ENCODE measurements at places on chromosomes 6 and 20.

GRCh38 chr6:34207695-34208443, 28.8 kb upstream of the HMGA1 start:
- DNase-seq = no peak

DNA sequence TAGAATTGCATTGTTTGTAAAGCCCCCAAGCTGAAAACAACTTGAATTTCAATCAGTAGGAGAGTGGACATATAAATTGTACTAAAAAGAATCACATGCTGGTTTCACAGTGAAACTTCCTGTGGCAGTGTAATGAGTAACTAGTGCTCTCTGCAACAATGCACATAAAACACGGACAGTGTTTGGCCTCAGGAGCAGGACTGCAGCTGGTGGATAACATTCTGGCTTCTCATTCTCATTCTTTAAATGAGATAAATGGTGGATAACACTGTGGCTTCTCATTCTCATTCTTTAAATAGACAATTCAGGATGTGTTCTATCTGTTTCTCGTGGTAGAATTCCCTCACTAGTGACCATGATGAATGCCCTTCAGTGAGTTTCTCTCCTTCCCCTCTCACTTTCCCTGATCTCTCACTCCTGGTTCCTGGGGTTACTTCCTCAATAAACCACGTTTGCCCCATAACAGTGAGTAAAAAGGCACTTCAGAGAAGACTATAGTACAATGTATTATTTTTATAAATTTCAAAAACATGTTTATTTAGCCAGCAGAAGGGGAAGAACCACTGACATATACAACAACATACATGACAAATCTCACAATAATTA, 59.9 kb downstream of the SLC22A2 start:
- no peak for DNase-seq

DNA sequence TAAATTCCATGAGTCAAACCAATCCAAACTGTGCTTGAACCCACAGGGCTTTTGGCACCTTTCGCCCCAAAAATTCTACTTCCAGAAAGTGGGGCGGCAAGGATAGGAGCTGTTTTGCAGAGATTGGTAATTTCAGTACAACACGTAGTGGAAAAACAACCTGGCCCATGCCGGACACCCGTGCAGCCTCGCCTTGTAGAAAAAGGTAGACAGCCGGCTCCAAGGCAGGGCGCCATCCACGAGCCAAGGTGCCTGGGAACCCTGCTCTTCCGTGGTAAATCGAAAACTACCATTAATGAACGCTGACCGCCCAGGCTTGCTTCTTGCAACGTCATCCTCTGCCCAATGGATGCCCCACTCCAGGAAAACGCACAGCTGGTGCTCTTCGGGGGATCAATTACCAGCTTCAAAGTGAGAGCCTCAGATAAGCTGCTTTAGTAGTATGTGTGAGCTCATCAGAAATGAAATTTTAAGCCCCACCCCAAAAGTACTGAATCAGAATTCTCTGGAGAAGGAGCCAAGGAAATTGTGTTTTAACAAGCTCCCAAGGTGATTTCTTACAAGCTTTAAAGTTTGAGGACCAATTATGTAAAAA, 1.8 kb downstream of the OOEP start:
- no peak for DNase-seq

DNA sequence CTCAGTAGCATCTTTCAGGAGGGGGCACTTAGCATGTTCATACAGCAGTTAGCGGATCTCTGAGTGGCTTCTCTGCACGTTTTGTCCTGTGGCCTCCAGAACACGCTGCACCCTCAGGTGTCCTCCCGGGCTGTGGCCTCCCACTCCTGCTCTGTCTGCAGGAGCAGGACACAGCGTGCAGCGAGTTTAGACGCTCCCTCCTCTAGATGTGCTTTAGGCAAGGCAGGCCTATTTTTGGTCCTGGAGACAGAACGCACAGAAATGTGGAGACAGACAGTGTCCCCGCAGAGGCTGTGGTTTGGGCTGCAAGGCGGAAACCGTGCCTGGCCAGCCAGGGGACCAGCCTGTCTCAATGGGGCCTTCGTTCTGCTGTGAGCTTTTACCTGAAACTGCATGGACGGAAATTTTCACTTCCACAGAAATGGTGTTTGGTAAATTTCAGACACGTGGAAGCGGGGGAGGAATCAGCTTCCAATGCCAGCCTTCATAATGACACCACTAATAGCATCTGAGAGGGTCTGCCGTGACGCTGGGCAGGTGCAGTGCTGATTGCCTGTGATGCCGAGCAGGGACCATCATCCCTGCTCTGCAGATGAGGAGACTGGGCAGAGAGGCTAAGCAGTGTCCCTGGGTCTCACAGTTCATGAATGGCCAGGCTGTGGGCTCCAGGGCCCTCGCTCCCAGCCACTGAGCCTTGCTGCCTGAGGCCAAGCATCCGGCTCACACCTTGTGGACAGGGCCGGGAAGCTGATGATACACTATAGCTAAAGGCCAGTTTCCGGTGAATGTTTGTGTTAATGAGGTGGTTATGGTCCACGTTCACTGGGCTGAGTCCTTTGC, 120.9 kb downstream of the SYCP2 start:
- DNase-seq = no peak

DNA sequence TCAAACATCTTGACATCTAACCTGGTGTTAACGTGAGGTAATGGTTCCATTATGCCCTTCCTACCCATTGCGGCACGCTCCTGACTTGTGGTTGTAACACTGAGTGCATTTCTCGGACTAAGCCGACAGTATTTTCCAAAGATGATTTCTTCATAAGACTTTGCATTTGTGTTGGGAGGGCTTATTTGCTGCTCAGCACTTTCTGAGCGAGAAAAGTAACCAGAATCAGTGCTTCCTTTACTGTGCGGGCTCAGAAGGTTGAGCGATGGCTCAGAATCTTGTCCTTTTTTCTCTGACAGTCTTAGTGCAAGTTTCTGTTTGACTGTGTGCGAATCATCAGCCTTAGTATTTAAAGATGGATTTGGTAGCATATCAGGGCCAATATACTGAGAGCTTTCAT, 171.7 kb downstream of the HIVEP2 start:
- DNase-seq = no peak

GRCh38 chr6:30323806-30324205, 2.9 kb upstream of the TRIM39 start:
- DNase-seq = no peak

GRCh38 chr6:39411465-39411864, 89.0 kb upstream of the KCNK16 start:
- DNase-seq = peak; percentile 48

GRCh38 chr20:60224914-60225313, 266.7 kb downstream of the CDH26 start:
- peak; percentile 16 for DNase-seq

DNA sequence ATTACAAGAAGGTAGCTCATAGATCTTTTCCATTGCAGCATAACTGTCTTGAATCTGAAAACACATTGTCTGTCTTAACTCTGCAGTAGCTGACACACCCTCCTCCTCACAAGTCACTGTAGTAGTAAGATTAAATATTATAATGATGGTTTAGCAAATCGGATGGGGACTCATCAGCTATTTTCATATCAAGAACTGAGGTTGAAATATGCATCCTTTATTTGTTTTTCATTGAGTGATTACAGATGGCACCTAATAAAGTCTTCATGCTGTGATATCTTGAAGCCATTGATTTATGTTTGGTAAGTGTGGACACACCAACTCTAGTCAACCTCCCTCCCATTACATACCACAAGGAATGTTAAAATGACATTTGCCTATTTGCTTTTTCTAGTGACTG, 267.4 kb upstream of the TAB2 start:
- DNase-seq = no peak

- DNase-seq = no peak
Measured at GRCh38 chr6:27148404-27148795, 99.1 kb upstream of the PRSS16 start.

GRCh38 chr20:47348539-47349142, 7.9 kb downstream of the ZMYND8 start:
- DNase-seq = peak; percentile 52

DNA sequence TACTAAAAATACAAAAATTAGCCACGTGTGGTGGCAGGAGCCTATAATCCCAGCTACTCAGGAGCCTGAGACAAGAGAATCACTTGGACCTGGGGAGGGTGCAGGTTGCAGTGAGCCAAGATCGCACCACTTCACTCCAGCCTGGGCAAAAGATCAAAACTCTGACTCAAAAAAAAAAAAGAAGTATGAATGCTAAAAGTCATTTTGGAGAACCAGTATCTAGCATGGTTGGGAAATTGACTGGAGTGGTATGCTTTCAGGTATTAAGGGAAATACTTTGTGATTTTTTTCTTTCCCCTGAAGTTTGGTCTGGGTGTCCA, 30.1 kb downstream of the PCMT1 start:
- DNase-seq = no peak

GRCh38 chr20:58144096-58144495, 84.4 kb downstream of the ANKRD60 start:
- no peak for DNase-seq

- DNase-seq = no peak
Measured at GRCh38 chr6:47579040-47579439, 101.5 kb downstream of the CD2AP start.

GRCh38 chr6:6486595-6486994, 101.9 kb upstream of the LY86 start:
- DNase-seq = no peak

DNA sequence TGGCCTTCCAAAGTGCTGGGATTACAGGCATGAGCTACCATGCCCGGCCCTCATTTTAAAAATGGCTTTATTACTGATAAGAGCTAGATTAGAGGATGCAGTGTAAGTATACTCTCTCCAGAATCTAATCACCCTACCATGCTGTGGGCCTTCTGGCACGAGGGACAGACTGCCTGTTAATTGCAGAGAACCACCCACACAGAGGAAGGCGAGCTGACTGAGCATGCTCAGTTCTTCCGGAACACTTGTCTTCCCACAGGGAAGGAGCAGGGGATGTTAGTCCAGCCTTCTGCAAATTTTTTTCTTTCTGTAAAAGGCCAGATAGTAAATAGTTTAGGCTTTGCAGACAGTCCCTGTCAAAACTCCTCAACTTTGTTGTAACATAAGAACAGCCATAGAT, 48.9 kb downstream of the ALDH5A1 start:
- DNase-seq = no peak

- DNase-seq = no peak
Measured at GRCh38 chr6:43396408-43397149, 27.1 kb upstream of the ZNF318 start.

DNA sequence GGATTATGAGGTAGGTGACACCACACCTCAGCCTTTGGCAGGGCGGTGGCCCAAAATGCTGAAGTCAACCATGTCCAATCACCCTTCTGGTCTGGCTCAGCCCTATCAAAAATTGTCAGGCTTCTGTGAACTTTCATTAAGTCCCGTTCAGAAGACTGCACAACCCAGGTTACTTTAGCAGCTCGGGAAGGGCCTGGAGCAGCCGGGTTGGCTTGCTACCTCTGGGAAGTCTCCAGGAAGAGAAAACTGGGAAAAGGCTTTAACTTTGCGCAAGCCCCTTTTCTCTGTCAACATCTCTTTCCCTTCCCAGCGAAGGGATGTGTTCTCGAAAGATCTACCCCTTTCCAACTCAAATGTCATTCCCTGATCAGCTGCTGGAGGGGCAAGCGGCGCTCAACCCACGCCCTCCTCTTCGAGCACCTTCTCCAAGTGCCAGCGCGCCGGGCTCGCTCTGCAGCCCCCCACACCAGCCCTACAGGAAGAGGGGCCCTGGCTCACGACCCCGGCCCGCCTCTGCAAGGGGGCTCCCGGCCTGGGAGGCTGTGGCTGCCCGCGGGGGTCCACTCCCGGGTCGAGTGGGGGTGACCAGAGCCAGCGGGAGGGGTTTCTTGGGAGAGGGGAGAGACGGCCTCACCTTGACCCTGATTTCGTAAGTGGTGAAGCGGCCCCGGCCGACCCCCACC, 573 bp downstream of the SNX3 start:
- DNase-seq = peak; percentile 65

- DNase-seq = no peak
Measured at GRCh38 chr20:23152308-23152892, 66.3 kb upstream of the CD93 start.

DNA sequence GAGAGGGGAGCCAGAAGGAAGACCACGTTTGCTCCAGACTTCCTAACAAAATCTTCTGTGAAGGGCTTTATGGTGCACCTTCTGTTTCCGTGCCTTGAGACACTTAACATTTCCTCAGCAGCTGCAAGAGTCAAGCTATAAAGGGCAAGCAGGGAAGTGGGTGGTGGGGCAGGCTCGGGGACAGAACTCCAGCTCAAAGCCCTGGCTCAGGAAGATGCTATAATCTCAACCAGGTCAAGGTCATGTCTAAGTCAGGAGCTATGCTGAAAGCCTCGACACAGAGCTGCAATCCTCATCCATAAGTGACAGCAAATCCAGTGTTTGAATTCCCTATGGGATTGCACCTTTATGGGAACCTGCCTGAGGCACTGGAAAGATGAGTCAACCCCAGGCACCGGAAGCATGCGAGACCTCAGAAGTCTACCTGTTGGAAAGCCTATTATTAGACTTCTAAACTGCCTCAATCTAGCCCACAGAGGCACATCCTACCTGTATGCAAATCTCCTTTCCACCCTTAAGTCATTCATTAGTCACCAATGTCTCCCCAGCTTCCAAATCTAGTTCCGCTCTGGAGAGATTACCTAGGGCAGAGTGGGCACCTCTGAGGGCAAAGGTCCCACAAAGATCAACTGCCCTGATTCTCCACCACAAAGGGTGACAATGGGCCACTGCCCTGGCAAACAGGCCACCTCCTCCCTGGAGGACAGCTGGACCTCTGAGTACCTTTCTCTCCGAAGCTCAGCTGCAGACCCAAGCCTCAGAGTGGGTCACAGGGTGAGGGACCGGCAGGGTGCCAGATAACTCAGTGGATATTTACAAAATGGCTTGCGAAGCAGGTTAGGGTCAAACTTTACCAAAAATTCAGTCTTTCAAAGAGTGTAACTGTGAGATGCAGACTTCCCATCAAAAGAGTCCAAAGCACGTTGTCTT, 287.0 kb downstream of the CDC5L start:
- DNase-seq = no peak

DNA sequence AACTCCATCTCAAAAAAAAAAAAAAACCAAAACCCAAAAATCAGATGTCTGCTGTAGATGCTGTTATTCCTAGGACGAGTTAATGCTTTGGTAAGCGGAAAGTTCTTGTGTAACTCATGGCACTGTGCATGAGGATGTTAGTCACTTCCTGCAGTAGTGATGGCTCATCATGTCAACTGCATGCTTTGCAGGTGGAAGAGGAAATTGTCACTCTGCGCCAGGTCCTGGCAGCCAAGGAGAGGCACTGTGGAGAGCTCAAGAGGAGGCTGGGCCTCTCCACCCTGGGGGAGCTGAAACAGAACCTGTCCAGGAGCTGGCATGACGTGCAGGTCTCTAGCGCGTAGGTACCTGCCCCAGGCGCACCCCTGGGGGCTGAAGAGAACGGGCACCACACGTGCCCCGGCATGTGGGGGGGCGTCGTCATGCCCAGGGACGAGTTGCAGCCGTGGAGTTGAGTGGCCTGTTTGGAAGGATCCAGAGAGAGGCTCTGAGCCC, 8.5 kb downstream of the TPD52L2 start:
- no peak for DNase-seq

- DNase-seq = no peak
Measured at GRCh38 chr20:47281376-47281775, 75.1 kb downstream of the ZMYND8 start.

- DNase-seq = no peak
Measured at GRCh38 chr20:2750491-2751251, 49.8 kb downstream of the CPXM1 start.

All from astrocyte of the hippocampus (primary cell).